ENCODE measurements at places on chromosomes 5 and 9. TPM values are rescaled to one million over a fixed set of nuclear protein-coding genes. Genes with fewer than 3 reads are reported as not detected.

NEUROG1 gene
- total RNA-seq = not detected

- no peak for DNase-seq
Observed at GRCh38 chr5:173745557-173745956, 129.1 kb upstream of the BOD1 start.

GRCh38 chr5:81426359-81427030, 32.6 kb upstream of the ACOT12 start:
- no peak for DNase-seq

DNA sequence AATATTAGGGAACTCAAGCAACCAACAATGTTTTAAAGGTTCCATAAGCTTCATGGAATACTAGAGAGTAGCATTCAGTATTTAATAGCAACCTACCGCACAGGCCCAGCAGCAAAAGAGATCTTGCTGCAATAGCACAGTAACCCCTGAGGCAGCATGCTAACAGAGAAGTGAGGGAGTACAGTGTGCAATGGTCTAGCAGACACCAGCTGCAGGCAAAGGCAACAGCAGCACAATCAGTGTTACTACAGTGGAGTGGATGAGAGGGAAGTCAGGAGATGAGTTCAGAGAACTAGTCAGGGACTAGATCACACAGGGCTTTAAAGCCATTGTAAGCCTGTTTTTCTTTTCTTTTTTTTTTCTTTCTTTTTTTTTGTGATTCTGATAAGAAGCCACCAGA, 2.8 kb downstream of the TICAM2 start:
- no peak for DNase-seq

COL15A1 gene
- 0.22 TPM for total RNA-seq

ADAMTS13 gene
- 0.24 TPM for total RNA-seq

DNA sequence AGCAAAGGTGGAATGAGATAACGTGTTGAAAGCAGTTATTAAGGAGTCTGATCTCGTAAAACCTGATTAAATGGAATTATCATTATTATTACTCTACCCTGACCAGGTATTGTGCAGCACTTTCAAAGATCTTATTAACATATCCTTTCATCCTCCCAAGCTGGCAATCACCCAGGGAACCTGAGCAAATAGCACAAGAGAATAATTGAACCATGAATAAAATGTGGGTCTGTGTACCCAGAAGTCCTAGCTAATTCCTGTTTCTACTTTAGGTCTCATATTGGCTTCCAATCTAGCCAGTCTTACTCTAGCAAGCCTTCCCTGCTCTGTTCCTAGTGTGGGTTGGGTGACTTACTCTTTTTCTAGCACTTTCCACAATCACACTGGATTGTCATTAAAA, 162.2 kb upstream of the STK32A start:
- no peak for DNase-seq

- no peak for DNase-seq
Observed at GRCh38 chr5:9655641-9656040, 25.5 kb upstream of the TAS2R1 start.

BTNL3 gene
- total RNA-seq = not detected
